ENCODE measurements at places on chromosomes 5 and 9.

GRCh38 chr9:75893106-75893505 is 2.6 kb downstream of the PCSK5 start:
- DNase-seq, result no peak

GRCh38 chr9:12922224-12922866 is 147.5 kb downstream of the LURAP1L start:
- no peak for DNase-seq

- no peak for DNase-seq
Measured at GRCh38 chr9:90107040-90107725, 502.4 kb downstream of the GADD45G start.

GRCh38 chr5:112735702-112736101 is 2.0 kb upstream of the APC start:
- no peak for DNase-seq

GRCh38 chr5:98771382-98772109 is 1.9 kb upstream of the RGMB start:
- DNase-seq, result no peak

DNA sequence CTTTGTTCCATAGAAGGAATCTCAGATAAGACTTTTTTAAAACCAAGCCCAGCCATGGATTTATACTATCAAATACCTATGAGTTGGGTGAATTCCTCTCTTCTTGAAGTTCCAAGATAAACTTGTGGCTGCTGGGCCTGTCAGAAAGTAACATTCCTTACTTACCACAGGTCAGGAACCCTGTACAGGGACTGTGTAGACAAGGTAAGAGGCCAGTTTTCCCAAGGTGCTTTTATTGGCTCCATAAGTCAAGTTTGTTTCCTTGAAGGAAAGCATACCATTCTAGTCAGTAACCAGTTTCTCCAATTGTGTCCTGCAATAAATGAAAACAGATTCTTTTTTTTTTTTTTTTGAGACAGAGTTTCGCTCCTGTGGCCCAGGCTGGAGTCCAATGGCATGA is 8.8 kb upstream of the CLTB start:
- no peak for DNase-seq

- no peak for DNase-seq
Measured at GRCh38 chr5:179699616-179700237, 960 bp downstream of the CANX start.
